Endothelial cell of umbilical vein (primary cell): ENCODE measurements at places on chromosomes 2 and 18. TPM values are rescaled to one million over a fixed set of nuclear protein-coding genes. Genes with fewer than 3 reads are reported as not detected.

DNA sequence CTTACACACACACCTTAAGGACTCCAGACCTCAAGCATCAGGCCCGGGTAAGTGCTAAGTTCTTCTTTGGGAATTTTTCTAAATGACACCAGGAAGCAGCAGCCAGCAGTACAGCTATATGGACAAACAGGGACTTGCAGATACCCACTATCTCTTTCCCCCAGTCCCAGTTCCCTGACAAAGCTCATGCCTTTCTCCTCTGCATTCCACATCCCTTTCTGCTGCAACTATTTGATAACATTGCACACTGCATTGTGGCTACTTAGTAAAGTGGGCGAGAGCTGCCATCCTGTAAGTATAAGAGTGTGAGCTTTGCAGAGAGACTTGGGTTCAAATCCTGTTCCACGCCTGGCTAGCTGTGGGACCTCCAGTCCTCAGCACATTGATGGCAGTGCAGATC, 14.0 kb upstream of the CD226 start:
- no peak for DNase-seq

GRCh38 chr2:160289831-160290230, 89.8 kb upstream of the ITGB6 start:
- no peak for DNase-seq

GRCh38 chr2:159266554-159266953, 19.9 kb downstream of the WDSUB1 start:
- DNase-seq: no peak

DNA sequence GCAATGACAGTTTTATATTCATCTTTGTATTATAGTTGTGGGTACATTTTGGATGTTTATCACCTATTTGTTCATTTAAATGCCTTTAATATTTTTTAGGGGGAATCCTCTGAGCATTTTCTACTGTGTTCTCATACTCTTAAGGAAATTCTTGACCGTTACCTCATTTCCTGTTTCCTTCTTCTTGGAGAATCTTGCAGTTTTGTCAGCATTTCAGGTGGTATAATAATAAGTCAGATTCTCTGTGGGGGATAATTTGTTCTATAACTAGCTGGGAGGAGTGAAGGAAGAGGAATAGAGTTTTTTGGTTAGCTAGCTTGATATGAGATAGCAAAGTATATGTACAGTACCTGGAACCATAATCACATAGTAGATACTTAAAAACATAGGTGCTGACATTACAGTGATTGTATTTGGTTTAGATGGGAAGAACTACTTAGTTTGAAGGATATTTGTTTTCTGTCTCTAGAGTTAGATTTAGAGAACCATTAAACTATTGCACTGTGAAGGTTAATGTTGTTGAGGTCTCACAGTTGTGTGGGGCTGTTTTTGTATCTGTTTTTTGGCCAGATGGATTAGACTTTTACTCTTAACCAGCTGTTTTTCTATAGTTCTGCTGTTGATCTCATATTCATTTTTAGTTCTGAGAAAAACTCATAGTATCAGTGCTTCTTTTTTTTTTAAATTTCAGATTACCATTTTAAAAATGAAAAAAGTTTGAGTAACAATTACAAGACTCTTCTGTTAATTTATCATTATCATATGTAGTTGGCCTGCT, 14.2 kb downstream of the MTX2 start:
- peak; percentile 66 for DNase-seq

GRCh38 chr2:74648009-74648443, at the start of gene M1AP:
TSS of gene M1AP (minus strand) at chr2:74648330. CDS start at chr2:74640275, 8,055 bp downstream.
- no peak for DNase-seq

- DNase-seq: no peak
These were observed 10.9 kb upstream of the TEX261 start for GRCh38 chr2:71005271-71006202.

DNA sequence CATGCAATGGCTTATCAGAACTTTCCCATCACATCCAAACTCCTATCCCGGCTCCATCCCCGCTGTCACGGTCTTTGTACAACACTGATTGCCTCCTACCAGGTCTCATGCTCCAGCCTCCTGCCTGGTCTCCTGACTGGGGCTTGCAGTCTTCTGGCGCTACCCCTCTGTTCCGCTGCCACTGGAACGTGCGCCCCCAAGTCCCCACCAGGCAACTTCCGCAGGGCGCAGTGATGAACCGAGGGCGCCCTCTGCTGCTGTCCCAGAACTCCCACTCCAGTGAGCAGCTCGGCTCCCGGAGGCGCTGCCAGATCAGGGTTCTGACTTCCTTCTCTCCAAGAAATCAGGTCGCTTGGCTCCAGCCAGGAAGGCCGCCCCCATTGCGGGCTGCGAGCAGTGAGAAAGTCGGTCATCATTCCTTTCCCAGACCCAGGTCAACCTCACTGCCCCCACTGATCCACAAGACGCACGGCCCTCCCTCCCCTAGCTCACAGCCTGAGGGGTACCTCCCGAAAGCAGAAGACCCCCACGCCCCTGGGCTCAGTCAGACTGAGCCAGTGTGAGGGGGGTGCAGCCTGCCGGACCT, 43.9 kb upstream of the RAB11FIP5 start:
- DNase-seq: peak; percentile 63

- DNase-seq: peak; percentile 48
These were observed 100.1 kb downstream of the WDPCP start for GRCh38 chr2:63488118-63488713.

DNA sequence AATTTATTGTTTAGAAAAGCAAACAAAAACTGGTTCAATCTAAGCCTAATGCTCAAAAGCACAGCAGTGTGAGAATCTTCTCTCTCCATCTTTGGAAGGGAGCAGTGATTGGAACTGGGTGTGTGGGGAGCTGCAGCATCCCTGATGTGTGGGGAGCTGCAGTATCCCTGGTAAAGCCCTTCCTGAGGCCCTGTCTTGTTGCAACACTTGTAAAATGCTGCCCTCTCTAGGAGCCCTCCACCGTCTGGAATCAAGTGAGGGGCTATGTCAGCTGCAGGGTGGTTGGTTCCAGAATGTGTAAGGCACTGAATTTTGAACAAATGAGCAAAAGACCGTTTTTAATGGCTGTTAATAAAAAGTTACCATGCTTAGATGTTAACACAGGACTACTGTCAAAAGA, 147.7 kb upstream of the RAB12 start:
- DNase-seq: no peak

DNA sequence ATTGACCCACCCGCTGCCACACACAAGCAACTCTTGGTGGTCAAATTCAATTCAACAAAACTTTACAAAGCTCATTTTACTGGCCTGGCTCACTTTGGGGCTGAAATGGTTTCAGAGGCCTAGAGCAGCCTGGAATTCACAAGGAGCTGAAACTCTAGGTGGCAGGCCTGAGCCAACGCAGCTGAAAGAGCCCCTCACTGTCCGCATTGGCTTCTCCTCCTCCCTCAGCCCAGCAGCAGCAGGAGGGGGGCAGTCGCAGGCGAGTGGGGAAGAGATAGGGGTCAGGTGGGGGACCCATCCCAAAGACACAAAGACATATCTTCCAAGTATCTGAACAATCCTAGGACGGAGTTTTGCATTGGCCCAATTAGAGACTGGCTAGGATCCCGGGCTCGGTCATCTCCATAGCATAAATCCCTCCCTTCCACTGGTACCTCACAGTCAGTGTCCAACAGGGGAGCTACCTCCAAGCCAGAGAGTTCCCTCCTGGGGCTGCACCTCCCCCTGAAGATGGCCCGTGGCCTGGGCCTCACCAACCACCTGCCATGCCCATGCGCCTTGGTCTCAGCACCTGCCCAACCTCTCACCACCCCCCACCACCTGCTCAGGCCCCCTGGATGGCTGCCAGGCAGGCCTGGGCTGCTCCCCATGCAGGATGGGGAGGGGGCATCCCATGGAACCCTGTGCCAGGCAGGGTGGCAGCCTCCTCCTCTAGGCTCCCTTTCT, 113.4 kb downstream of the ZBTB7C start:
- no peak for DNase-seq

GRCh38 chr18:21054252-21054821, 57.3 kb downstream of the ROCK1 start:
- DNase-seq: no peak

- DNase-seq: no peak
These were observed 6.5 kb upstream of the ACTG2 start for GRCh38 chr2:73886357-73886756.

MC5R gene
- total RNA-seq: not detected in 2 replicates

NAT8 gene
- total RNA-seq: not detected in 2 replicates

EML6 gene
- 1.3 and 2.1 TPM in 2 replicates for total RNA-seq

VIT gene
- total RNA-seq: 0.48 and 0.88 TPM in 2 replicates

SP9 gene
- not detected in 2 replicates for total RNA-seq

NCOA1 gene
- 10.9 and 14.1 TPM in 2 replicates for total RNA-seq

ABCG5 gene
- total RNA-seq: not detected in 2 replicates
